ENCODE measurements at places on chromosomes 7 and 10. TPM values are rescaled to one million over a fixed set of nuclear protein-coding genes. Genes with fewer than 3 reads are reported as not detected.

Gene MDH2
- 276 TPM for polyA plus RNA-seq

Gene MEIG1
- 0.88 TPM for polyA plus RNA-seq

Gene CFTR
- not detected for polyA plus RNA-seq

Gene ZPBP
- polyA plus RNA-seq = not detected

Gene POP7
- polyA plus RNA-seq = 63.0 TPM

Gene LAMB1
- 11.2 TPM for polyA plus RNA-seq

Gene AKR1E2
- 0.88 TPM for polyA plus RNA-seq

Gene MET
- polyA plus RNA-seq = 27.7 TPM

Gene CABCOCO1
- 2.3 TPM for polyA plus RNA-seq

Gene SP4
- 6.4 TPM for polyA plus RNA-seq

Gene GHRHR
- polyA plus RNA-seq = 1.6 TPM

Gene ACTR1A
- 195 TPM for polyA plus RNA-seq

Gene TFR2
- 4.8 TPM for polyA plus RNA-seq

Gene DRGX
- 0.12 TPM for polyA plus RNA-seq

Gene ACTL6B
- polyA plus RNA-seq = 101 TPM

Gene IFIT1B
- not detected for polyA plus RNA-seq

Gene OR6B1
- not detected for polyA plus RNA-seq

Gene TAS2R41
- not detected for polyA plus RNA-seq

Gene TAS2R5
- not detected for polyA plus RNA-seq

Gene MSMB
- polyA plus RNA-seq = not detected

Gene WIPF3
- 17.6 TPM for polyA plus RNA-seq

Gene PPP1R9A
- polyA plus RNA-seq = 3.8 TPM

Gene CFAP58
- 0.37 TPM for polyA plus RNA-seq

Gene EN2
- polyA plus RNA-seq = 0.19 TPM

Gene AGBL3
- polyA plus RNA-seq = 0.64 TPM

Gene OR2A12
- polyA plus RNA-seq = not detected

Gene NAT16
- polyA plus RNA-seq = 41.0 TPM

Gene STOX1
- polyA plus RNA-seq = 14.4 TPM

Gene TCERG1L
- 7.8 TPM for polyA plus RNA-seq

Gene COL1A2
- 36.7 TPM for polyA plus RNA-seq

Gene ANK3
- 22.3 TPM for polyA plus RNA-seq

Gene EIF5AL1
- polyA plus RNA-seq = 0.53 TPM

Gene ELFN1
- 1.2 TPM for polyA plus RNA-seq

Gene MYL7
- polyA plus RNA-seq = not detected

Gene KIAA1549
- polyA plus RNA-seq = 31.8 TPM

Gene PVRIG
- 0.22 TPM for polyA plus RNA-seq

Gene OLAH
- not detected for polyA plus RNA-seq

Gene DNAJC30
- polyA plus RNA-seq = 10.5 TPM

Gene VAX1
- 0.48 TPM for polyA plus RNA-seq

Gene LRIT1
- not detected for polyA plus RNA-seq

Gene LANCL2
- polyA plus RNA-seq = 37.2 TPM

Gene INSYN2A
- polyA plus RNA-seq = 7.7 TPM

Gene LYZL2
- polyA plus RNA-seq = not detected

Gene PPIF
- polyA plus RNA-seq = 142 TPM

Gene CPA4
- polyA plus RNA-seq = 0.34 TPM

Gene BICC1
- 0.49 TPM for polyA plus RNA-seq

Gene HABP2
- 10.9 TPM for polyA plus RNA-seq

Gene PTPRZ1
- 26.3 TPM for polyA plus RNA-seq

Gene NPTX2
- 90.5 TPM for polyA plus RNA-seq

Gene BHLHA15
- 3.5 TPM for polyA plus RNA-seq

Gene VWC2
- 0.15 TPM for polyA plus RNA-seq

Gene NCF1
- polyA plus RNA-seq = 1.6 TPM

Gene CYP3A5
- polyA plus RNA-seq = not detected

Gene IL6
- 1.6 TPM for polyA plus RNA-seq

Gene PKD2L1
- polyA plus RNA-seq = 1.3 TPM

Gene MMP21
- polyA plus RNA-seq = not detected

Gene LRRC18
- polyA plus RNA-seq = not detected

Gene WEE2
- polyA plus RNA-seq = not detected

Gene GIMAP1
- polyA plus RNA-seq = 1.1 TPM
